ENCODE measurements at places on chromosomes 16 and 17.

DNA sequence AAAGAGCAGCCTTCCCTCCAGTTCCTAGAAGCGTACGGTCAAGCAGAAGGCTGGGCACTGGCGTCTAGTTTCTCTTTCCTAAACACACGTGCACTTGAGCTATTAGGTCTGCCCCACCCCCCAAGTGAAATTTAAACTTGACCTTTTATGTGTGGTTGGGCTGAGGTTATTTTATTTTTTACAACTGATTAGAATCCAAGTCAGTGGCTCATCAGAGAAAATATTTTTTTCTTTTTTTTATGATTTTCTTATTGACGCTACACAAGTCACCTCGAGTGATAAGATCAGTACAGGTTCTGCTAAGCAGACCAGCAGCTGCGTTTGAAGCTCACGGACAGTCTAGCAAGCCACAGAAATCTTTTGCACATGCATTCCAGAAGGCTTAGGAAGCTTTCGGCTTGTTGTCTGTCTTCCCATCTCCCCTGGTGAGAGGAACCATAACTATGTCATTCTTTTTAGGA is 95.1 kb downstream of the ZFHX3 start:
- no peak for DNase-seq

DNA sequence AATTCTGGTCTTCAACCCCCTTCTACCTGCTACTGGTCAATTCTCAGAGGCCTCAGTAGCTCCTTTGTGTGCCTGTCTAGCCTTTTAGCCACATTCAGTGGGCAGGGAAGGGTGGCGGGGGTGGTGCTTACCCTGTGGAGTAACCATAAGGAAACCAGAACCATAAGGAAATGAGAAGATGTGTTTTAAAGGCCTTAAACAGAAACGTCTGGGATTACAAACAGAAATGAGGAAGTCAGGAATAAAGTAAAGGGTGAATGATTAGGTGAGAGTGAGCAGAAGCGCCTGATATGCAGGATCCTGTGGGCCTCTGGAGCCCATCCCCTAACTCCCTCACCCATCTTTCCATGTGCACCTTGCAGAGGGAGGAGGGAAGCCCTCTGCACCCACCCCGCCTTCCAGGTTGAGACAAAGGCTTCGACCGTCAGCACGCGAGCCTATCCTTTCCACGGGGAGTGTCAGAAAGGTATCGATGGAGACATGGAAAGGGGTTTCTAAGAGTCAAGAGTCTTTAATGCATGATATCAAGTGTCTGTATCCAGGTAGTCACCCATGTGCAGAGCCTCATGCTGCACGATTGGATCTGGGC is 20.4 kb downstream of the KIAA0513 start:
- DNase-seq, result no peak

DNA sequence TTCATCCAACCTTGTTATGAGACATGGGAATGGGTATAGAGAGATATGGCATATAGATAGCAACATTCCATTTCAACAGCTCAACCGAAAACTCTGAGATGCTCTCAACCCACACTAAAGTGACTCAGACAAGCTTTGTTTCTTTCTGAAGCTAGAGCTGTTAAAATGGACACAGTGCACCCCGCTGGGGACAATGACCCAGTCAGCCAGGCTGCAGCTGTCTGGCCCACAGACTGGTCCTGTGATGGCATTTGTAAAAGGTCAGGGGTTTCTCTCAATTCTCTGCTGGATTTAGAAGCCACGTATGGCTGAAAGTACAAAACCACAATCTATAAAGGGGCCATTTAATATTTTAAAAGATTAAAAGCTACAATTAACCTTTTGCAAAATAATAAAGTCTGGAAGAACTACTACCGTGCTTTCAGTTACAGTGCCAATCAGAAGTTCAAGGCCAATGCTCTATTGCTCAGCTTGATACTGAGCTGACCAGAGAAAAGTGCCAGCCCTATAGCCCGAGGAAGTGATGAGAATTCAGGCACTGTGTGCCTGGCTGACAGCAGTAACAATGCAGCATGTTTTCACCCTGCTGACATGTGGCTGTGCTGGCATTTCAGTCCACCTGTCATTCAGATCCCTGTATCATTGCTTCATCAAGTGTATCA is 60.2 kb downstream of the TEX2 start:
- DNase-seq, result no peak

DNA sequence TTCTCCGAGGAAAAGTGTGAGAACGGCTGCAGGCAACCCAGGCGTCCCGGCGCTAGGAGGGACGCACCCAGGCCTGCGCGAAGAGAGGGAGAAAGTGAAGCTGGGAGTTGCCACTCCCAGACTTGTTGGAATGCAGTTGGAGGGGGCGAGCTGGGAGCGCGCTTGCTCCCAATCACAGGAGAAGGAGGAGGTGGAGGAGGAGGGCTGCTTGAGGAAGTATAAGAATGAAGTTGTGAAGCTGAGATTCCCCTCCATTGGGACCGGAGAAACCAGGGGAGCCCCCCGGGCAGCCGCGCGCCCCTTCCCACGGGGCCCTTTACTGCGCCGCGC is at the start of gene ERBB2:
TSS of gene ERBB2 (plus strand) at position 247 of the 330 bp plus-strand sequence. CDS start 175 bp downstream, outside the sequence.
- no peak for DNase-seq

DNA sequence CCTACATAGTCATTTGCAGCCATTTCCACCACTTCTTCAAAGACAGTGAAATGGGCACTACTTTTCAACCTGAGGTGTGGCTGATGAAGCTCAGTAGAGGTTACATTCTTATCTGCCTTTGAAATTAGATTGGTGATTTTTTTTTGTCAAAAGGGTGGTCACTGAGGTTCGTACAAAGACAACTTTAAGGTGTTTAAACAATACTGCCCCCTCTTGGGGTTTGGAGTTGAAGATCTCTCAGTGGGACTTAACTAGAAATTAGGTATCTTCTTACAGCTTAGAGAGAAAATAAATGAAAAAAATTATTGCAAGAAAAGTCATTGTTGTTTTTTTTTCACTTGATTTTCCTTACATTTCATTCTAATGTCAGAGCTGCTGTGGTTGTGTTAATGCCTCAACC is 713.2 kb downstream of the CDH11 start:
- DNase-seq, result no peak

GRCh38 chr17:66381701-66382362 is 79.4 kb downstream of the PRKCA start:
- DNase-seq, result no peak

GRCh38 chr17:78046923-78047322 is 81.6 kb downstream of the TMC6 start:
- DNase-seq, result peak; percentile 45

DNA sequence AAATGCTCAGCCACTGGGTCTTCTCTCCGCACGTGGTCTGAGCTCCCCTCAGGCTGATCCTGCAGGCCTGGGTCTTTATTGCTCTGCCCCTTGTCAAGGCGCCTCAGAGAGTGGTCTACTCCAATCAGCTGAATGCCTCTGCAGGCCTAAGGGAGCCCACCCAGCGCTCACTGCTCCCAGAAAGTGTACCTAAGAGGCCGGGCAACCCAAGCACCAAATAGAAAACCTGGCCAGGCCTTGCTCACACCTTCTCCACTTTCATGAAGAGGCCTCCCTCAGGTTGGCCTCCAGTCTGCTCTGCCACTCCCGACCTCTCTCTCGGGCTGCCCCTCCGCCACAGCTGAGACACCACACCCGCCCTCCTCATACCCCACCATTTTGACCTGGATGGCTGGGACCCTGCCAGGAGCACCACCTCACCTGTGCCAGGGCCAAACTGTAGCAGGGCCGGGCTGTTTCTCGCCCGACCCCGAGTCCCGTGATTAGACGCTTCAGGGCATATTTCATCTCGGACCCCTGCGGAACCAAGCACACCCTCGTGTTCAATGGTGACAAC is 665 bp downstream of the MYBBP1A start:
- no peak for DNase-seq

- no peak for DNase-seq
These were observed 14.9 kb downstream of the ALKBH5 start for GRCh38 chr17:18198530-18198929.

DNA sequence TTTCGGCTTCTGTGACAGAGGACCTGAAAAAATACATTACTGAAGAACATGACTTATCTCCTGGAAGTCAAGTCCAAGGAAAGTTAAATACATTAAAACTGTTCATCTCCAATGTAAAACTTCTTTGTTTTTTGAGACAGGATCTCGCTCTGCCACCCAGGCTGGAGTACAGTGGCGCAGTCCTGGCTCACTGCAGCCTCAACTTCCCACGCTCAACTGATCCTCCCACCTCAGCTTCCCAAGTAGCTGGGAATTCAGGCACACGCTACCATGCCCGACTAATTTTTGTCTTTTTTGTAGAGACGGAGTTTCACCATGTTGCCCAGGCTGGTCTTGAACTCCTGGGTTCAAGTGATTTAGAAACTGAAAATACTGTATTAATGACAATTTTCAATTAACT is 9.7 kb upstream of the TERB1 start:
- DNase-seq, result no peak

DNA sequence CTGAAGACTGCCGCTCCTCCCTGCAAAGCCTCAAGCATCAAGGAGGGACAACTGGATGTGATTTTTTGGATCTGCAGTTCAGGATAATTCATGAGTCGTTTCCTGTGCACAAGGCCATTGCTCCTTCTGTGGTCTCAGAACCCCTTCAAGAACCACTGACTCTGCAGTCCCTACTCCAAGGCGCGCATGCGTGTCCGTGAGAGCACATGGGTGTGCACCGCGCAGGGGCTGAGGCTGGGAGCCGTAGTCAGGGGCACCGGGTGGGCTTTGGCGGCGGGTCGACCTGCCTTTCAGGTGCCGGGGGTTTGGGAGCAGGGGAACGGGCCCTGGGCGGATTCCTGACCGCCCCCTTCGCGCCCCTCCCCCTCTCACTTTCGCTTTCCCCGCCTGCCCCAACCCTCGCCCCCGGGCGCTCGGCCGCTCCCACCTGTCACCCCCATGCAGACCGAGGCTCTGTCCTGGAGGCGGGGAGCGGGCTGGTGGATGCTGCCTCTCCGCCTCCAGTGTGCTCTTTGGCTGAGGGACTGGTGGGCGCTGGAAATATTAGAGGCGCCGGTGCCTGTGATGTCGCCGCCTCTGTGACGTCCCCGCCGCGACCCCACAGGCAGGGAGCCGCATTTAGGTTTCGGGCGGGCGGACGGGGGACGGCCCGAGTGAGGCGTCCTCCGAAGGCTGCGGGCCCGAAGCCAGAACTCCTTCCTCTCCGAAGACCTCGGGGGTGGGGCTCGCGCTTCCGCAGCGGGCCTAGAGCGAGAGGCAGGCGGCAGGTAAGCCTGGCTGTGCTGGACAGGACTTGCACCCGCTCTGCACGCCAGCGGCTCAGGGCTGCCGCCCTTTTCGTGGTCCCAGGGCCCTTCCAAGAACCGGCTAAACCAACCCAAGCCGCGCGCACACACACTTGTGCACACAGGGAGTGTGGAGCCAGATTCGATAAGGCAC is at the start of gene SPATA32:
TSS of gene SPATA32 (minus strand) at position 518 of the 939 bp plus-strand sequence. CDS start at position 440, 78 bp downstream.
- DNase-seq, result no peak

DNA sequence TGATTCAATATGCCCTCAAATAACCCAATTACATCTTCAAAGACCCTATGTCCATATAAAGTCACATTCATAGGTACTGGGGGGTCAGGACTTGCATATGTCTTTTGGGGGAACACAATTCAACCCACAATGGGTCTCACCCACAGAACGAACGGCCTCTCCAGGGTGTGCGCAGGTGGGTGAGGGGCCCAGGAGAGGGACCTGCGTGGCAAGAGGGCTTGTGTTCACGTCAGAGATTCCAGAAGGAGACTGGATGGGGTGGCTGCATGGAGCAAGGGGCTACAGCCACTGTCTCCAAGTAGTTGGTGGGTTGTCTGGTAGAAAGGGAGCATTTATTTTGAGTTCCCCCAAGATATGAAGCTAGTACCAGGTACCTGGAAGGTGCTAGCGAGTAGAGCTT is 212.2 kb downstream of the SEC14L1 start:
- DNase-seq, result no peak

GRCh38 chr17:59892251-59892923 is 356 bp downstream of the TUBD1 start:
- DNase-seq, result no peak

DNA sequence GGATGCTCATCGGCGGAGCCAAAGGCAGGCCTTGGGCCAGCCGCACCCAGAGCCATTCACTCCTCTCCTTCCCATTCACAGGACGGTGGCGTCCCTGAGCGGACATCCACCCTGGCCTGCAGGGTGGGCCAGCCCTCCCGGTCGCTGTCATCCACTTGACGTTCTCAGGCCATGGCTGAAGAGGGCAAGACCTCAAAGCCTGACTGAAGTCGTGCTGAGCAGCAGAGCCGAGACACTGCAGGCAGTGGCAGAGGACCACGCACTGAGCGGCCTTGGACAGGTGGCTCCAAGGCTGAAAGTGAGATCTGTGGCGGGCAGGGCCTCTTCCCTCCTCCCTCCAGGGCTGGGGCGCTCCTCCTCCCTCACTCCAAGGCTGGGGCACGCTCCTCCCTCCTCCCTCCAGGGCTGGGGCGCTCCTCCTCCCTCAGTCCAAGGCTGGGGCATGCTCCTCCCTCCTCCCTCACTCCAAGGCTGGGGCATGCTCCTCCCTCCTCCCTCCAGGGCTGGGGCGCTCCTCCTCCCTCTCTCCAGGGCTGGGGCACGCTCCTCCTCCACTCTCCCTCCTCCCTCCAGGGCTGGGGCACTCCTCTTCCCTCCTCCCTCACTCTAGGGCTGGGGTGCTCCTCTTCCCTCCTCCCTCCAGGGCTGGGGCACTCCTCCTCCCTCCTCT is 24.1 kb downstream of the GNPTG start:
- no peak for DNase-seq

- DNase-seq, result no peak
These were observed 26.3 kb upstream of the ETV4 start for GRCh38 chr17:43572368-43572980.

DNA sequence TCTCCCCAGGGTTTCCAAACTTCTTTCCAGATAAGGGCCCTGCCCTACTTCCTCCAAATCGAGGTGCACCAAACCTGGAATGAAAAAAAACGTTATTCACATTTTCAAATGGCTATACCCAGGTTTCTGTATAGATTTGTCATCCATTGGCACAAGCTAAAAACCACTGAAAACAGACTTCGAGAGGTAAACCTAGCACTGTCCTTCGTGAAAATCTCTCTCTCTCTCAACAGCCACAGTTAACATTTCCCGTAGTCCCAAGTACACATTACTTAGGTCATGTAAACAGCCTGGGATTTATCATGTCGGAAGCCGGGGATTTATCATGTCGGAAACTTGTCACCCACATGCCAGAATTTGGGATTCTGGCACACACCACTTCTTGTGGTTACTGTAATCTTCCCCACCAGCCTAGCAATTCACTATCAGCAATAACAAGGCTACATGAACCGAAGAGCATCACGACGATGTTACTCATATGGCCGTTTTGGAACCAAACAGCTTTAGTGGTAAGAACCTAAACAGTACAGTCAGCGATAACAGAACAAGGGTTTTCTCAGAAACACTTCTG is 1.2 kb downstream of the DDX5 start:
- no peak for DNase-seq

GRCh38 chr17:17935321-17936271 is 36.6 kb downstream of the TOM1L2 start:
- no peak for DNase-seq

GRCh38 chr17:18327093-18327492 is 12.0 kb downstream of the SMCR8 start:
- no peak for DNase-seq

DNA sequence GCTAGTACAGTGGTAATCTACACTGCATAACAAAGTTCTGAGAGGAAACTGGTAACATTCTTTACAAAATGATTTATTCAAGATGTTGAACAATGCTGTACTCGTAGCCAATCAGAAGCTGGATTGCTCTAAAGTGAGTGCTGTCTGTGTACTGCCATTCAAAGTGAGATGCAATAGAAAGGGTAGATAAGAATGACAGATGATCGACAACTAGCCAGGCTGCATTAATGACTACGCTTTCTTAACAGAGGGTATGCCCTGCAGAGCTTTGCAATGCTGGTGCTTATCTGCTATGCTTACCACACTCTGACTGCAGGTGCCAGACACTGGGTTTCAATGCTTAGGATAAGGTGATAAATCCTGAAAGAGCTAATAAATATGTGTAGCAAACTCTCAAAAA is 46.1 kb upstream of the SLC25A19 start:
- no peak for DNase-seq
